ENCODE measurements at places on chromosomes 6 and 20. TPM values are rescaled to one million over a fixed set of nuclear protein-coding genes. Genes with fewer than 3 reads are reported as not detected.

The RAD21L1 gene
- 0.17 TPM for total RNA-seq

The ZSCAN23 gene
- not detected for total RNA-seq

The MYMX gene
- not detected for total RNA-seq

The DPPA5 gene
- not detected for total RNA-seq

The ZNF133 gene
- total RNA-seq: 9.3 TPM

The ZSCAN12 gene
- 0.81 TPM for total RNA-seq

The MEP1A gene
- total RNA-seq: not detected

The TRIM40 gene
- not detected for total RNA-seq

The PPP1R14C gene
- 7.8 TPM for total RNA-seq

The HECA gene
- total RNA-seq: 10.7 TPM

The C6orf58 gene
- 0.20 TPM for total RNA-seq

The TBXT gene
- not detected for total RNA-seq

The FRK gene
- 3.7 TPM for total RNA-seq

The FUT9 gene
- total RNA-seq: not detected

The ACAT2 gene
- total RNA-seq: 41.6 TPM

The RAMACL gene
- 0.15 TPM for total RNA-seq

The ZSCAN16 gene
- 5.0 TPM for total RNA-seq

The MYLK2 gene
- 0.34 TPM for total RNA-seq

The MUCL3 gene
- total RNA-seq: 0.15 TPM

The RGS17 gene
- 3.9 TPM for total RNA-seq

The RFX6 gene
- not detected for total RNA-seq

The C20orf144 gene
- 0.37 TPM for total RNA-seq

The PROKR2 gene
- total RNA-seq: not detected

The PBX2 gene
- 79.0 TPM for total RNA-seq

The KCNQ2 gene
- total RNA-seq: 86.5 TPM

The NOX3 gene
- not detected for total RNA-seq

The ANKRD66 gene
- not detected for total RNA-seq

The CST2 gene
- not detected for total RNA-seq

The GRIK2 gene
- 0.64 TPM for total RNA-seq

The PHACTR1 gene
- 0.17 TPM for total RNA-seq

The GPX5 gene
- not detected for total RNA-seq

The JPH2 gene
- total RNA-seq: 0.17 TPM

The PI16 gene
- 0.59 TPM for total RNA-seq

The ATXN1 gene
- 21.0 TPM for total RNA-seq

The TCP11 gene
- not detected for total RNA-seq

The PDE10A gene
- 0.37 TPM for total RNA-seq

The FERMT1 gene
- total RNA-seq: 34.9 TPM

The ALDH5A1 gene
- total RNA-seq: 10.0 TPM

The DDX39B gene
- 545 TPM for total RNA-seq

The CLIC1 gene
- 432 TPM for total RNA-seq

The LIME1 gene
- 27.4 TPM for total RNA-seq

Measured in HCT116 (cell line).